ENCODE measurements at places on chromosomes 6 and 20. TPM values are rescaled to one million over a fixed set of nuclear protein-coding genes. Genes with fewer than 3 reads are reported as not detected.
A peak's percentile ranks its signal among the peaks of the same experiment; 100 is the strongest.

The PRR18 gene
- under 0.01 TPM for total RNA-seq

DNA sequence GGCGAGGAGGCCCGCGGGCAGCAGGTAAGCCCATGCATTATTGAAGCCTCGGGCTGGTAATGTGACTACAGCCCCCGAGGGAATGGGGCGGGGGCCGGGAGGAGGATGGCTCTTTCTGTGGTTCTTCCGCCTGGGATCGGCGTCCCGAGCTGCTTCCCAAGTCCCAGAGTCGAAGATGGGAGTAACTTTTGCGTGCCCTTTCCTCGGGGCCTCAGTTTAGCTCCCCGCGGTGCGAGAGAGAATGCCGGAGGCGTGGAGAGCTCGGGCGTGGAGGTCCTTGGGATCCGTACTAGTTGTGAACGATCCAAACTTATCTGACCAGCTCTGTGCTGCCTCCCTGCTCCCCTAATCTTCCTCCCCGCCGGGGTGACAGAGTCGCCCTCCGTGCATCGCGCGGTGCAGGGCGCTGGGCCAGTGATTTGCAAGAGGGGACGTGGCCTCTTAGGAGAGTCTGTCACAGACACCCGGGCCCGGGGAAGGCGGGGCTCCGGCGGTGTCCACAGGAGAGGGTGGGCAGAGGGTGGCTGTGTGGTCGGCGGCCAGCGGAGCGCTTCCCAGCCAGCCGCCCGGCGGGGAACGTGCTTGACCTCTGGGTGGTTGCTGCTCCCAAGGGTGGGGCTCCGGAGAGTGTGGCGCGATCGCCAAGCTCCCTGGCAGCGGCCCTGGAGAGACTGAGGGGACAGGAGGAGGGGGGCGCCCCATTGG is 815 bp downstream of the UTRN start:
- DNase-seq, result peak; percentile 12

- DNase-seq, result peak; percentile 65
These were observed 32.0 kb downstream of the ZC2HC1B start for GRCh38 chr6:143896126-143896860.

DNA sequence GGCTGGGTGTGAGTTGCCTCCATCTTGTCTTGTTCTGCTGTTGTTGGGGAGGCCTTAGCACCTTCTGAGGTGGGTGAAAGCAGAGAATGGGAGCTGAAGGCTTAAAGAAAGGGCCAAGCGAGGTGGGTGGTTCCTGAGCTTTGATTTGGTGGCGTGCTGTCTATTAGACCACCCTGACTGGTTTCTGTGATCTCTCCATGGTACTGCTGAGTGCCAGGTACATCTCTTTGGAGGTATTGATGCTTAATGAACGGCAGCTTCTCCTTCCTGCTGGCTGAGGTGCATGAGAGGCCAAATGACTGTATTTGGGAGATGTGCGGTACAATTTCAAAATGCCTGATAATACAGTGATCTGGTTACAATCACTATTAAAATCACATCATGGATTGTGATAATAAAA is 15.4 kb downstream of the RIN2 start:
- DNase-seq, result no peak

The FOXQ1 gene
- total RNA-seq, result 3.1 TPM

The ZNF341 gene
- 0.64 TPM for total RNA-seq

DNA sequence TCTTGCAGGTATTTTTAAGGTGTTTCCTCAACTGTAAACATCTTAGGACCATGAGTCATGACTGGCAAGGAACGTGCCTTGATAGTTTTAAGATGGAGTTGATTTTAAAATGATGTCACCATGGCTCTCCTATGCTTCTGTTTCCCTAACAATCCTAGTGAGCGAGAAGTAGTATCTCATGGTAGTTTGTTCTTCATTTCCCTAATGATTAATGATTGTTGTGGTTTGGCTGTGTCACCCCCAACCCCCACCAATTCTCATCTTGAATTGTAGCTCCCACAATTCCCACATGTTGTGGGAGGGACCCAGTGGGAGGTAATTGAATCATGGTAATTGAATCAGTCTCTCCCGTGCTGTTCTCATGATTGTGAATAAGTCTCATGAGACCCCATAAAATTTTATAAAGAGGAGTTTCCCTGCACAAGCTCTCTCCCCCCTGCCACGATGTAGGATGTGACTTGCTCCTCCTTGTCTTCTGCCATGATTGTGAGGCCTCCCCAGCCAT is 16.8 kb upstream of the BNIP5 start:
- peak; percentile 72 for DNase-seq

DNA sequence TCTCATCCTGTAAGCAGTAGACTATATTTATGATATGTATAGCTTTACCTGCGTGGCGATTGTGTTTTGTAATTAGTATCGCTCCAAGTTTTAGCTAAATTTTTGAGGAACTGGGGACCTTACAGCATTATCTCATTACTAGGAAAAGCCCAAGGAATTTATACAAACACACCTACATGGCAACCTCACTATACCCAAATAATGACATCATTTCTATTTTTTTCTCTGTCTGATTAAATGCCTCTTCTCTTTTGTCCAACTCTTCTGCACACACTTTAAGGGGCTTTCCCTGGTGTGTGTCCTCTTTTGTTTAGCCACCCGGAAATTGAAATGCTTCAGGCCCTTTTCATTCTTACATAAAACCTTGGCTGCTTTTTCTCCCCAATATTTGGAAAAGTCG is 82.9 kb upstream of the EXOC2 start:
- peak; percentile 13 for DNase-seq

DNA sequence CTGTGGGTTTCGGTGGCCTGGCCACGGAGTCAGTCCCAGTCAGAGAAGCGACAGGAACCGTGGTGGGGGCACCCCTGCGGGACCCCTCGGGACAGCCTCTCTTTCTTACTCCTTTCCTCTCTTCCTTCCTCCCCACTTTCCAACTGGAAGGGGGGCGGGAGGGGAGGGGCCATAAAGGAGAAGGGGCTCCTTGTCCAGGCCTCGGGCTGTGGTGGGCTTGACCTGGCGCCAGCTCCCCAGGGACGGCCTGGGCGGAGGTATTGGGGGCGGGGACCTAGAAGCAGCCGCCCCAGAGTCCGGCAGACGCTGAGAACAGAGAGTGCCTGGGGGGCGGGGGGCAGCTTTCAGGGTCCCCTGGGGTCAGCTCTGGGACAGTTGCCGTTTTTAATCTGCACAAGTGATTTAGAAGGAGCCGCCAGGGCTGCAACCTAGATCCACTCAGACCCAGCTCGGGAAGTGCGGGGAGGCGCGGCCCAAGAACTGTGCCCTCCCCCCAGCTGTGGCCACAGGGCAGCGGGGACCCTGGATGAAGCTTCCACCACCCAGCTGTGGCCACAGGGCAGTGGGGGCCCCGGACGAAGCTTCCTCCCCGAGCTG is 6.4 kb upstream of the ABHD16B start:
- no peak for DNase-seq

- DNase-seq, result no peak
These were observed 25.6 kb upstream of the CHMP4B start for GRCh38 chr20:33785503-33785902.

The TXLNB gene
- total RNA-seq, result not detected

The CLVS2 gene
- not detected for total RNA-seq

The GCNT2 gene
- 10.3 TPM for total RNA-seq

GRCh38 chr6:17389274-17389847 is 4.0 kb upstream of the CAP2 start:
- DNase-seq, result peak; percentile 93

GRCh38 chr6:134517145-134517658 is 199.3 kb upstream of the SGK1 start:
- peak; percentile 79 for DNase-seq

The GATA5 gene
- not detected for total RNA-seq

GRCh38 chr20:63808145-63808724 is 22.8 kb downstream of the ZBTB46 start:
- no peak for DNase-seq

The BICRAL gene
- 3.9 TPM for total RNA-seq

- DNase-seq, result no peak
These were observed 34.5 kb downstream of the TPD52L1 start for GRCh38 chr6:125188037-125188436.

DNA sequence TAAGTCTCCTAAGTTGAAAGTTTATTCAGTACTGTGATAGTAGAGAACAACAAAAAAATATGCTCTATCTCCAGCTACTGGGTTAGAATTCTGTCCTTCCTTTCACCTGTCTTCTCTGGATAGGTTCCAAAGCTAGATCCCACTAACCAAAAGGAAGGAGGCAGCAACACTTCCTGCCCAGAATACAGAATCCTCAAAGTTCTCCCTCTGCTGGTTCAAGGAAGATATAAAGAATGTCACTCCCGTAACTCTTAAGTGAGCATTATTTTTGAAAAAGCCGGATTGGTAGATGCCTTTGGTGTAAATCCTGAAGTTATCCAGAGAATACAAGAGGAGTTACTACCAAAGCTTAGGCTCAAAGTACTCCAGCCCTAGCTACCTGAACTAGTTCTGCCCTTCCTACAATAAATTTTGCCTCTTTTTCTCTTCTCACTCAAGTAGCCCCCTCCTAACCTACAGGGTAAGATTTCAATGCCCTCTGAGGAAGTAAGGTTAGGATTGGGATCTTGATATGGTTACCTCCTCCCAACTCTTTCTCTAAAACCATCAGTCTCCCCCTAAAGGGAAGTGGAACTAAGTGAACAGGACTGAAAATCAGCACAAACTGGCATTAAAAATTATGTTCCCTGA is 26.0 kb upstream of the CRIP3 start:
- peak; percentile 74 for DNase-seq

- DNase-seq, result no peak
These were observed 172.4 kb downstream of the TBC1D32 start for GRCh38 chr6:121161886-121162285.

- DNase-seq, result no peak
These were observed 20.2 kb downstream of the NTSR1 start for GRCh38 chr20:62728781-62729300.

DNA sequence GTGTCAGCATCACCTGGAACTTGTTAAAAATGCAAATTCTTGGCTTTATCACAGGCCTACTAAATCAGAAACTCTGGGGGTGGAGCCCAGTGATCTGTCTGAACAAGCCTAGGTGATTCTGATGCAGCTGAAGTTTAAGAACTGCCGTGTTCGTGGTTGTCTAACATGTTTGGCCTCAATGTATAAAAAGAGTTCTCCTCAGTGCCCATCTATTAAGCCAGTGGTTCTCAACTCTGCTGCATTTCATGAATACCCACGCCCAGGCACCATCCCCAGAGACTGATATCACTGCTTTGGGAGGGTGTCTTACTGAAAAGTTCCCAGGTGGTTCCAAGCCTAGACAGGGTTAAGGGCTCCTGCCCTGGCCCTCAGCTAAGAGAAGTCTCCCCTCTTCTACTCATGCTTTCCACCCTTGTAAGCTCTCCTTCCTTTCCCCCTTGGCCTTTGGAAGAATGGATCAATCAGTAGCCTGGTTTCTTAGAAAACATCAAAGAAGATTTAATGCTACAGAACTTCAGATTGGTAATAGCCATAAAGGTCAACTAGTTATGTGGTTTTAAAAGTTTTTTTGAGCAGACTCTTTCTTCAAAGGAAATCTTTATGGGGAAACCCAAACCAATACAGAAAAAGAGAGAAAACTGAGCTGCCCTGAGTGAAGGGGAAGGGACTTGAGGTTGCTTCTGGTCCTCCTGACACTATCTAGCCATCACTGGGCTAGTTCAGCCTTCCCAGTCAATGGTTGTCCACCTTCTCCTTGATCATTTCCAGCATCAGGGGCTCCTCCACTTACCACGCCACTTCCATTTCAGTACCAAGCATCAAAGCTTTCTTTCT is 38.9 kb upstream of the TNFAIP3 start:
- peak; percentile 91 for DNase-seq

DNA sequence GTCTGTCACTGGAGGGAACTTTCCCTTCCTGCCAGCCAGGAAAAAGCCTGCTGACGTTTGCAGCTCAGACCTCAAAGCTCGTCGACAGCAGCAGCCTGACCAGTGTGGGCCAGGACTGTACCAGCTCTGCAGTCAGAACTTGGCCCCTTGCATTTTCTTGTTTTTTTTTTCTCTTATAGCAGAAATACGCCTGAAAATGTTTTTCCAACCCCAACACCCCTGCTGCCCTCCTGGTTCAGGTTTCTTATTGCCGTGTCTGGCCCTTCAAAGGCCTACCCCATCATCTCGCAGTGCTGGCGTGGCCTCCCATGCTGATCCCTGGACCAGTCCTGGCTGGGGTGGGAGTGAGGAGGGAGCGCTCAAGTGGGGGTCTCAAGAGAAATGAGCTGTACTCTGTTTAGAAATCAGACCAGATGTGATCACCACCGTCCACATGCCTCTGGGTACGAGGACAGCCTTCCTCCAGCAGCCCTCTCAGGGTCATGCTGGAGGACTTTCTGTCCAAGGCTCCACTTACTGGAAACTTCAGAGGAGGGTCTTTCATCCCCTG is 169.0 kb downstream of the FOXC1 start:
- no peak for DNase-seq
